Right lung (tissue), 10 donors: ENCODE measurements at places on chromosomes 2 and 18. TPM values are rescaled to one million over a fixed set of nuclear protein-coding genes. Genes with fewer than 3 reads are reported as not detected.

- no peak for DNase-seq
These were observed 296.0 kb downstream of the PLCL1 start for GRCh38 chr2:198100346-198100745.

GRCh38 chr2:145194673-145195072 is 674.8 kb upstream of the ZEB2 start:
- DNase-seq, result no peak

- no peak for DNase-seq
These were observed 350.2 kb downstream of the ZNF521 start for GRCh38 chr18:25001803-25002202.

DNA sequence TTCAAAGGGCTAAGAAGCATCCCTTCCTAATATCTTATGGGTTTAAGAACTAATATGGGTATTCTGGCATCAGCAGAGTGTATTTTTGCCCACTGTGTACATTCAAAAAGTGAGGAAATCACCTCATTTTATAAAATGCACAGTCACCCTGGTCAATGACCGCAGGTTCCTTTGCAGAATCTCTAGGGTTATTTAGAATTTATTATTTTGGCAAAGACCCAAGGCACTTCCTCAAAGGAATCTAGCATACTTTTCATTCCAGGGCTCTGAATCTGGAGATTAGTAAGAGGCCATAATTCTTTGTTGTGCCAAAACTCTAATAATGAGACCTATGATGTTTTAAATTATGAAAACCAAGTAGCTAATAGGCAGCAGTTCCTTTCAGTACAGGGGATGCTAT is 27.2 kb upstream of the CDH2 start:
- no peak for DNase-seq

- peak; percentile 60 for DNase-seq
These were observed 352.0 kb downstream of the TNS1 start for GRCh38 chr2:217650716-217651360.

GRCh38 chr2:178865999-178866398 is 58.8 kb upstream of the TTN start:
- no peak for DNase-seq

DNA sequence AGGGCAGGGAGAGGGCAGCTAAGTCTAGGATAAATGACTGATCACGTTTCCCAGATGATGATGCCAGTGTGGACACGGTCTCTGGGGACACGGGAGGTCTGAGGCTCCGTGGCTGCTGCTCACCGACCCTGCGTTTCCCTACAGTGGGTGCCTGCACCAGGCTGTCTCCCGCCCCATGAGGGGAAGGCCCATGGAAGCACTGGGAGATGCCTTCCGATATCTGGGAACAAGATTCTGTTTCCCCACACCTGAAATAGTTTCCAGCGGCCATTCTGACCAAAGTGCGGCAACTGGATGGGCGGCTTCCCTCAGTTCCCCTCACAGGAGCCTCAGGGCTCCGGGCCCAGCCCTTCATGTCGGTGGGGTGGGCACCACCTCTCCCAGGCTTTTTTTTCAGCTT is 83.1 kb downstream of the EDAR start:
- no peak for DNase-seq

DNA sequence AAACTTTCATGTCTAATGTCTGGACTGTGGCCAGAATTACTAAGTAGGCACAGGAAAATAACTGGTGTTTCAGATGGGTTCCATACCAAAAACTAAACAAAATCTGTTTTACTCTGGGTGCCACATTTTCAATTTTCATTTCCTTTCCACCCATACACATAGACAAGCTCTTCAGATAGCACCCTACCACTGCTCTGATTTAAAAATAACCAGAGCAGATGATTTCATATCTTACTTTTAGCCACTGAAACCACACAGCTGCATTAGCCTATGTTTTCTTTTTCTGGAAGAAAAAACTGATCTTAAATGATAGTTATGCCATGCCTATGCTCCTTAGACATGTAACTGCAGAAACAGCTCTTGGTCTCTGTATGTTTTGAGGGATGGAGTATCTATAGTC is 647.6 kb downstream of the CPS1 start:
- no peak for DNase-seq

Gene ANTXR1
- 86.4 TPM for polyA plus RNA-seq

Gene DSG4
- not detected for polyA plus RNA-seq

Gene CACNB4
- 9.3 TPM for polyA plus RNA-seq

- DNase-seq, result peak; percentile 95
These were observed at the start of gene DSEL for GRCh38 chr18:67516539-67517443. DSEL (minus strand) TSS chr18:67516720; CDS start chr18:67514608, 2,112 bp downstream.

- DNase-seq, result no peak
These were observed 27.7 kb upstream of the DSC3 start for GRCh38 chr18:31070206-31070605.

Gene CDH19
- polyA plus RNA-seq, result 0.35 TPM

Gene FOXI3
- 0.04 TPM for polyA plus RNA-seq

DNA sequence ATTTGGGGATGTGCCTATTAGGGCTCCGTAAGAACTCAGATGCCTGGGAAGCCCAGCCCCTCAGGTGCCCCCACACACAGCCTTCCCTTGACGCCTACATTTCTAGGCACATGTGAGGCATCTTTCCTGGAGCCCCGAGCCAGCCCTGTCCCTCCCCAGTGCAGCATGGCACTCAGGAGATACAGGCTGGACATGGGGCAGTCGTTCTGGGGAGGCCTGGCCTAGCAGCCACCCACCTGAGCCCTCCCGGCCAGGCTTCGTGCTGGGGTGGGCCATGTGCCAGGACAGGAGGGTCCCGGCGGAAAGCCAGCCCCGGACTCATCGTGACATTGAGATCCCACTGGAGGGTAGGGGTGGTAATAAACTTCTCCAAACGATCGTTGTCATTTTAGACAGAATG is 15.2 kb downstream of the BOK start:
- DNase-seq, result no peak

DNA sequence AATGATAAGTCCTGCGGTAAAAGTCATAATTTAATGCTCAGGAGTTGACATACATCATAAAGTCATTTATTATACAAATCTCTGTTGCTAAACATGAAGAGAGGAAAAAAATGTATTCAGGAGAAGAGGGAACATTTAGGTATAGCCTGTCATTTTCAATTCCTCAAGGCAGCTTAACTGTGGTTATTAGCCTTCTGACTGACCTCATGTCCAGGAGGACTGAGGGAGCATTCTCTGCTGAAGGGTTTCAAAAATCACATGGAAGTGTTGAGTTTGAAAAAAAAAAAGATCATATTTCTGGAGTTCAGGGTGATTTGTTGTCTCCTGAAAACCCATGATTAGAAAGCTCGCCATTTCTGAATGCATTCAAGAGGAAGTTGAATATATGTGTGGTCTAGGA is 1371.1 kb upstream of the LRRTM1 start:
- no peak for DNase-seq

DNA sequence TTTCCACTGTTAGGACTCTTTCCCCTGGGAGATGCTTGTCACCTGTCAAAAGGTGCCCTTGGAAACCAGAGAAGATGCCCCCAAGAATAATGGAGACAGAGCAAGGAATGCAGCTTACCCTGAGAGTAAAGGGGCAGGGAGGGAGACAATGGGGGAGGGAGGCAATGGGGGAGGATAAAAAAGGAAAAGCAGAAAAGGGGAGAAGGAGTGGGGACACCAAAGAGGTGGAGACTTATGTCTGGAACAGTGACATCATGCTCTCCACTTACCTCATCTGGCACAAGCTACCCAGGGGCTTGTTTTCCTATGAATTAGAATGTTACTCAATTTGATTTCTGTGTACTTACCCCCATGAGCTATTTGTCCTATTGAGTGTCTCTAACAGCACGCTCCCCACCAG is 67.9 kb downstream of the MRO start:
- no peak for DNase-seq

DNA sequence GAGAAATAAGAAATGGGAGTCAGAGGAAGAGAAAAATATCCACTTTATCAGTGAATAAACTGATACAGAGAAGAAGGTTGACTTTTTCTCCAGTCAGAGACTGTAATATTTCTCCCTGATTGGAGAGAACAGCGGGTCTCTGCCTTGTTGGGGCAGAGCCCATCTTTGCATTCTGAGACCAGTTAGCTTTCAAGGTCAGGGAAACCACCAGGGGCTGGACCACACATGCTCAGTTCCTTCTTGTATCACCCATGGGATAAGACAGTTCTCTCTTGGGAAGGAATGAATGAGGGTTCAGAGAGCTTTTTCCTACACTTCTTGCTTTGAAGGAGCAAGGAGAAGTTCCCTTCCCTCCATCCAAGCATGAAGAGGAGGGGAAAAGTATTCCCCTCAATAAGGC is 12.2 kb downstream of the GPATCH11 start:
- no peak for DNase-seq

Gene ERFE
- 0.21 TPM for polyA plus RNA-seq

Gene ALPP
- polyA plus RNA-seq, result 0.19 TPM

DNA sequence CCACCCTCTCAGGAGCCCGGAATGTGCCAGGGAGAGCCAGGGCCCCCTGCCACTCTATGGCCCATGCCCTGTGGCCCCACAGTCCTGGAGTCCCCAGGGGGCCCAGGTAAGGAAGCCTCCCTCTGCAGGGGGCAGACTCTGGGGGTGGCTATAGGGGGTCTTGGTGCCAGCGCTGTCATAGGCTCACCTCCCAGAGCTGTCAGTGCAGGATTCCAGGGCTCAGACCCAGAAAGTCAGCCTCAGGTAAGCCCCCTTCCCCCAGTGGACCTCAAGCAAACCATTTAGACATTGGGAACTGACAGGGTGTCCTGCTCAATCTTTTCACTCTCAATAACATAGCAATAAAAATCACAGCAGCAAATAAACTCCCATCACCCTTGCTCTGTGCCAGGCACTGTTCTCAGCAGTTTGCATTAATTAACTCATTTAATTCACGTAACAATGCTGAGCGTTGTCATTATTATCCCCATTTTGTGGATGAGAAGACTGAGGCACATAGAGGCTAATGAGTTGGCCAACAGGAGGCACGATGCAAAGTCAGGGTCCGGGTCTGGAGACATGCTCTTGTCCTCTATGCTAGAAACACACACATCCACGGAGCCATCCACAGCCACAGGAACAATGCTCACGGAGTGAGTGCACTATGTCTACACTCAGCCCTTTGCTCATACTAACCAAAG is 79.6 kb downstream of the TNS1 start:
- DNase-seq, result no peak

Gene COBLL1
- polyA plus RNA-seq, result 22.3 TPM

GRCh38 chr2:156505696-156506095 is 69.5 kb downstream of the GPD2 start:
- DNase-seq, result no peak

Gene MEP1B
- 0.46 TPM for polyA plus RNA-seq

Gene ALK
- 0.05 TPM for polyA plus RNA-seq

- no peak for DNase-seq
These were observed 89.7 kb upstream of the CNTNAP5 start for GRCh38 chr2:123935405-123935804.

DNA sequence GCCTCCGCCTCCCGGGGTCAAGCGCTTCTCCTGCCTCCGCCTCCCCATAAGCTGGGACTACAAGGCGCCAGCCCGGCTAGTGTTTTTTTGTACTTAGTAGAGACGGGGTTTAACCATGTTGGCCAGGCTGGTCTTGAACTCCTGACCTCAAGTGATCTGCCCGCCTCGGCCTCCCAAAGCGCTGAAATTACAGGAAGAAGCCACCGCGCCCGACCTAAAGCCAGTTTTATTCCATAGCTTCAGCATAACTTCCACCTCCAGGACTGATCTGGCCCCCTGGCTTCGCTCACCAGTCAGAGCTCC is 783 bp upstream of the TXNL4A start:
- no peak for DNase-seq

Gene VAMP8
- 70.0 TPM for polyA plus RNA-seq

GRCh38 chr2:70068119-70068518 is 19.2 kb upstream of the PCBP1 start:
- DNase-seq, result no peak

DNA sequence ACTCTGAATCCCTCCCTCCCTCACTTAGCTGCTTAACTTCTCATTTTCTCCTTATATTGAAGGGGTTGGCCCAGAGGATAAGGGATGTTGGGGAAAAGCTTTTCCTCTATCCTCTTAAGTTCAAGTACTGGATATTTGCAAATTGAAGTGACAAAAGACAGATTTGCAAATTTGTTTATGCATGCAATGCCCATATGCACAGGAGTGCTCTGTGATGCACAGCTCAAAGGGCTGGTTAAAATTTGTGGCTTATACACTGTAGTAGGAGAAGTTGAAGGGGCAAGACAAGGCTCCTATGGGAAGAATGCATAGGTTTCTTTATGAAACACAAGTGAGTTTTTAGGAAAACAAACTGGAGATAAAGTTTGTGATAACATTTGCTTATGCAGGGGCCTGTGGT is 8.4 kb upstream of the MSH6 start:
- DNase-seq, result no peak

GRCh38 chr2:55334728-55335127 is 65.7 kb upstream of the MTIF2 start:
- no peak for DNase-seq

- no peak for DNase-seq
These were observed 134.8 kb upstream of the CREB1 start for GRCh38 chr2:207394812-207395534.

Gene MOB4
- 58.7 TPM for polyA plus RNA-seq

DNA sequence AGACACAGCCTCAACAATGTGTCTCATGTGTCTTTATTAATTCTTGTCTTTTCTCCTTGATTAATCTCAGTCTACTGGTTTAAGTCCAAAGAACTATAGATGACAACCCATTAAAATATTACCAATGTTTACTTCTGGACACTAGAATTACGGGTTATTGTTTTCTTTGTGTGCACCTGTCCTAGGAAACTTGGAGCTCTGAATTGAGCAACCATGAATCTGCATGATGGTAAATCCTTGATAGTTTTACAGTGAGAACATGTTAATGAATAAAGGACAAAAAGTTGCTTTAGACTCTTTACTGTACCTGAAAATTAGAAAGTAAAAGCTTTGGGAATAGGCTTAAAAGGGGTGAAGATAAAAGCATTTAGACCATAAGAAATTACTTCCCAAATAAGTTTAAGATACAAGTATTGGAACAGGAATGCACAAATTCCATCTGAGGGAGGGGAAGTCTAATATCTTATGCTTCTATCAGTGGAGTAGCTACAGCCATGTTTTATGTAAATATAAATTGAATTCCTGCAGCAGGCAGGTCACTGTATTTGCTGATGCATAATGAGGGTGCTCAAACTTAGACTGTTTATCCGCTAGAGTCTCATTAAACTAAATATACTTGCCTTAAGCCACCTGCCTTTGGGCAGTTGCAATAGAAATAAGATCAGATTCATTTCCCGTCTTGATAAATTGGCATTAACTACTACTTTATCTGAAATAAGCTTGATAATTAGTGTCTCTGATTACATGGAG is 603.7 kb upstream of the GCFC2 start:
- no peak for DNase-seq
